ENCODE measurements at places on chromosomes 16 and 17.

DNA sequence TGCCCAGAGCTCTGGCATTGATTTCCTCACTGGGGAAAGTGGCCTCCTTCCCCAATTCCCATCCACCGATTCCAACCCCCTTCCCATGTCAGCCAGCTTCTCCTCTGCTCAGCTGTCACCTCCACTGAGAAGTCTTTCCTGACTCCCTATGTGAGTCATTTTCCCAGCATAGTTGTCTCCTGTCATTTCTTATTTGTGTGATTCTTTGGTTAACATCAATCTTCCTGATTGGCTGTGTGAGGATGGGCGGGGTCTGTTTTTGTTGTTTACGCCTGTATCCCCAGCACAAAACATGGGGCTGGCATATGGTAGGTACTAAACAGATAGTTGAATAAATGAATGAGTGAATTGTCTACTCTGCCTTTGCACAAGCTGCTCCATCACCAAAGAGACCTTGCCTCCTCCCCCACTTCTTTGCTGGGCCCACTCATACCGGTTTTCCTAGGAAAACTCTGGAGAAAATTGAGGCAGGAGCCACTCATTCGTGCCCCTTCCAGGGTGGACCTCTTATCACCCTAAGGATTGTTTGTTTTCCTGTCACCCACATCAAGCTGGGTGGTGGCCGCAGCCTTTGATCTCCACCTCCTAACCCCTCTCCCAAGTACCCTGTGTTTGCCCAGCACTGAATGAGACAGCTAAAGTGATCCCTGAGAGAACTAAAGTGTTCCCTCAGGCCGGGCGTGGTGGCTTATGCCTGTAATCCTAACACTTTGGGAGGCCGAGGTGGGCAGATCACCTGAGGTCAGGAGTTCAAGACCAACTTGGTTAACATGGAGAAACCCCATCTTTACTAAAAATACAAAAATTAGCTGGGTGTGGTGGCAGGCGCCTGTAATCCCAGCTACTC, 1.2 kb upstream of the GRB7 start:
- no peak for DNase-seq

- DNase-seq, result no peak
Measured at GRCh38 chr16:12132850-12133440, 156.4 kb downstream of the SNX29 start.

- DNase-seq, result peak; percentile 41
Measured at GRCh38 chr16:59684911-59685310, 950.8 kb upstream of the GOT2 start.

GRCh38 chr16:3854750-3855541, 25.6 kb downstream of the CREBBP start:
- no peak for DNase-seq

GRCh38 chr16:76941113-76941512, 249.9 kb upstream of the MON1B start:
- DNase-seq, result no peak
